ENCODE measurements at places on chromosomes 3 and 15.

GRCh38 chr3:120101624-120102023, 7.4 kb upstream of the GSK3B start:
- no peaks in the 10 kb centered on the region for H3K27me3 ChIP-seq
- no peaks in the 10 kb centered on the region for H3K36me3 ChIP-seq
- no peak for DNase-seq
- H3K4me1 ChIP-seq, result no peaks in the 10 kb centered on the region

- H3K36me3 ChIP-seq, result no peaks in the 10 kb centered on the region
- DNase-seq, result no peak
- no peak overlapping the region for H3K27ac ChIP-seq
- no peaks in the 10 kb centered on the region for H3K27me3 ChIP-seq
- peaks cover 36% of the 10 kb centered on the region for H3K4me1 ChIP-seq
- no peak overlapping the region for H3K4me3 ChIP-seq
Measured at GRCh38 chr15:70431854-70432253, 331.5 kb downstream of the UACA start.

GRCh38 chr3:123634149-123635051, 49.5 kb upstream of the HACD2 start:
- no peak for DNase-seq
- no peaks in the 10 kb centered on the region for H3K27me3 ChIP-seq
- H3K36me3 ChIP-seq, result peaks cover 27% of the 10 kb centered on the region
- peak overlapping the region; percentile 4 for H3K27ac ChIP-seq
- H3K4me1 ChIP-seq, result peaks cover 31% of the 10 kb centered on the region

- no peaks in the 10 kb centered on the region for H3K36me3 ChIP-seq
- H3K27ac ChIP-seq, result no peak overlapping the region
- H3K4me3 ChIP-seq, result no peak overlapping the region
- peaks cover 38% of the 10 kb centered on the region for H3K4me1 ChIP-seq
Measured at GRCh38 chr3:13067778-13068177, 5.5 kb downstream of the IQSEC1 start.

DNA sequence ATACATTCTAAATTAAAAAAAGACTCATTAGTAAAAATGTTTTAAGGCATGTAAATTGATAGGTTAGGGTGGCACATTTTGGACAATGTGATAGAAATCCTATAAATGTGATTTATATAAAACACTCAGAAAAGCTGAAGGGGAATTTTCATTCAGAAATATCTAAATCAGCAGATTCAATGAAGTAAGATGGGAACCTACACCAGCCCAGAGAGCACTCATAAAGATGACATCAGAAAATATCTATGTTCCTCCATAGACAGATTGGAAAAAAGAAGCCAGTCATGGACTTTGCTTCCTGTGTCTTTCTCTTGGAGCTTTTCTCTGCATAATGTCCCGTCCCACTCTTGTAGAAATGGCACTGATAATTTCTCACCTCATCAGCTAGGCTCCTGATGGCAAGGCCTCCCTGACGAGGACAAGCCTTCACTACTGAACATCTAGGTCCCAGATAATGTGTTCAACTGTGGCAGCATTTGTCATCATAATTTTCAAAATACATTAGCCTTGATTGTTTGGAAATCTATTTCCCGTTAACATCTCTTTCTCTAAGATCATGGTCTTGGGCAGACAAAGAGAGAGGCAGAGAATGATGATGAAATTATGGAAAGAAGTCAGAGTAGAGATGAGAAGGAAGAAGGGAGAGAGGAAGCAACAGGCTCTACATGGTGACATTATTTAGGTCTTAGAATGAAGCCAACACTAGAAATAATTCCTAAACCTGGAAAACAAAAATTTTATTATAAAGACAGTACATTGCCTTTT, 354.4 kb downstream of the NTRK3 start:
- no peak overlapping the region for H3K27ac ChIP-seq
- no peak for DNase-seq
- no peak overlapping the region for H3K4me3 ChIP-seq
- peaks cover 2% of the 10 kb centered on the region for H3K4me1 ChIP-seq
- no peaks in the 10 kb centered on the region for H3K36me3 ChIP-seq
- peaks cover 4% of the 10 kb centered on the region for H3K27me3 ChIP-seq

DNA sequence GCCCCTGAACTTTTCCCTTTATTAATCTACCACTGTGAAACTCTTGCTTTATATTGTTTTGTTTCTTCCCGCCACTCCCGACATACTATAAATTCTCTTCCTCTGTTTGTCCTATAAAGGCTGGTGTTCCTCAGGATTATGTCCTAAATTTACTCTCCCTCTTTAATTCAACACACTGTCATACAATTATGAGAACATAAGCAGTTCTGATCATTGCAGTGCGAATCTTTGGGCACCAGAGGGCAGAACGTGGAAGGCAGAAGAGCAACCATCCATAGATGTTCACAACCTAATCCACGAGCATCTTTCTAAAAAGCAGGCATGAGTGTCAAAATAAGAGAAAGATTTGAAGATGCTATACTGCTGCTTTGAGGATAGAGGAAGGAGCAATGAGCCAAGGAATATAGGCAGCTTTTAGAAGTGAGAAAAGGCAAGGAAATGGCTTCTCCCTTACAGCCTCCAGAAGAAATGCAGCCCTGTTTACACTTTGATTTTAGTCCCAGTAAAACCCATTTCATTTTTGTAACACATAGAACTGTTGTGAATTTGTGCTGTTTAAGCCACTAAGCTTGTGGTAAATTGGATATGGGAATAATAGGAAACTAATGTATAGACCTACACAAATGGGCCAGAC, 179.4 kb downstream of the GBE1 start:
- H3K4me3 ChIP-seq, result no peak overlapping the region
- H3K36me3 ChIP-seq, result peaks cover 4% of the 10 kb centered on the region
- no peak overlapping the region for H3K27ac ChIP-seq
- DNase-seq, result no peak
- no peaks in the 10 kb centered on the region for H3K27me3 ChIP-seq

GRCh38 chr3:143090976-143091837, 28.4 kb upstream of the CHST2 start:
- no peak overlapping the region for H3K27ac ChIP-seq
- DNase-seq, result no peak
- peaks cover 11% of the 10 kb centered on the region for H3K27me3 ChIP-seq

GRCh38 chr3:182246870-182247269, 535.1 kb downstream of the SOX2 start:
- H3K36me3 ChIP-seq, result no peaks in the 10 kb centered on the region
- H3K27ac ChIP-seq, result no peak overlapping the region
- no peaks in the 10 kb centered on the region for H3K27me3 ChIP-seq

DNA sequence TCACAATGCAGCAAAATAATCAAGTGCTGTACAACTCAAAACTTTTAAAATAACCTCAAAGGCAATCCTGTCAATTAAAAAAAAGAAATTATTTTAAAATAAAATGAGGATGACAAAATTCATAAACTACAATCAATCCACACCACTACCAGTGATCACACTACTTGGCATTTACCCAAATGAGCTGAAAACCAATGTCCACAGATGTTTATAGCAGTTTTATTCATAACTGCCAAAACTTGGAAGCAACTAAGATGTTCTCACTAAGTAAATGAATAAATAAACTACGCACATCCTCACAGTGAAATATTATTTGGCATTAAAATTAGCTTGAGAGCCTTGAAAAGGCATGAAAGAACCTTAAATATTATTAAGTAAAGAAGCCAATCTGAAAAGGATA, 121.3 kb downstream of the STAG1 start:
- no peak overlapping the region for H3K4me3 ChIP-seq
- DNase-seq, result no peak
- peaks cover 2% of the 10 kb centered on the region for H3K4me1 ChIP-seq
- no peaks in the 10 kb centered on the region for H3K27me3 ChIP-seq
- no peak overlapping the region for H3K27ac ChIP-seq

GRCh38 chr3:36132214-36132613, 248.1 kb upstream of the STAC start:
- no peaks in the 10 kb centered on the region for H3K27me3 ChIP-seq
- H3K36me3 ChIP-seq, result no peaks in the 10 kb centered on the region

GRCh38 chr3:57043518-57043917, 16.9 kb upstream of the SPATA12 start:
- H3K4me3 ChIP-seq, result no peak overlapping the region
- H3K4me1 ChIP-seq, result no peaks in the 10 kb centered on the region
- H3K36me3 ChIP-seq, result no peaks in the 10 kb centered on the region
- H3K27ac ChIP-seq, result no peak overlapping the region

DNA sequence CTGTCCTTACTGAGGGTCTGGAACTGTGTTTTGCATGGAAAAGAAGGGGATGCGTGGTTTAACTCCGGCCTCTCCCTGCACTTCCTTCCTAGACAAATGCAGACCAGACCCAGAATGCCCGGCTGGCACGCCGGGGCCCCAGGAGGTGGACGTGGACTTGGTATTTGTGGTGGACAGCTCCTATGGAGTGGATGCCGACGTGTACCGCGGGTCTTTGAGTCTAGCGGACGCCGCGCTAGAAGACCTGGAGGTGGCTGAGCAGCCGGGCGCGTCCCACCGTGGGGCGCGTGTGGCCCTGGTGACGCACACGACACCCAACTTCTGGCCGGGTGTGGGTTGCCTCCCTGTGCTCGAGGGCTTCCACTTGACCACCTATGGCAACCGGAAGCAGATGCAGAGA, 81.8 kb upstream of the COL6A5 start:
- peaks cover 3% of the 10 kb centered on the region for H3K4me1 ChIP-seq
- DNase-seq, result no peak

GRCh38 chr3:4551051-4551711, 58.0 kb downstream of the ITPR1 start:
- no peaks in the 10 kb centered on the region for H3K36me3 ChIP-seq
- H3K27ac ChIP-seq, result no peak overlapping the region
- no peaks in the 10 kb centered on the region for H3K4me1 ChIP-seq
- no peak overlapping the region for H3K4me3 ChIP-seq
- H3K27me3 ChIP-seq, result no peaks in the 10 kb centered on the region

- peaks cover 24% of the 10 kb centered on the region for H3K27me3 ChIP-seq
- H3K4me1 ChIP-seq, result no peaks in the 10 kb centered on the region
- H3K4me3 ChIP-seq, result no peak overlapping the region
- no peaks in the 10 kb centered on the region for H3K36me3 ChIP-seq
Measured at GRCh38 chr15:45134682-45135604, 5.1 kb downstream of the DUOX1 start.

DNA sequence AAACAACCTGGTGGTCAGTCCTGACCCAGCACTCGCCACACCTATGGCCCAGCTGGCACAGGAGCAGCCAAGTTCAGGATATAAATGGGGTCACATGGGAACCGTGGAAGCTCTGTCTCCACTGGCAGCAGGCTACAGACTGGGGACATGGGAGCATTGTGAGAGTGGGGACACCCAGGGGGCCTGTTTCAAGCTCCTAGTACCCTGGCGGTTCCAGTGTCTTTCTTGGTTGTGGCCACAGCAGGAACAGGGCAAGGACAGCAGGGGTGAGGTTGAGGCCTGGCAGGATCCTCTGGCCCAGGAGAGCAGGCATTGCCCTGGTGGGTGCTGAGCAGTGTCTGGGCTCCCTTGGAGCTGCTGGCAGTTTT, 1.9 kb downstream of the CSK start:
- H3K27ac ChIP-seq, result no peak overlapping the region
- no peak overlapping the region for H3K4me3 ChIP-seq
- H3K4me1 ChIP-seq, result peaks cover 20% of the 10 kb centered on the region

DNA sequence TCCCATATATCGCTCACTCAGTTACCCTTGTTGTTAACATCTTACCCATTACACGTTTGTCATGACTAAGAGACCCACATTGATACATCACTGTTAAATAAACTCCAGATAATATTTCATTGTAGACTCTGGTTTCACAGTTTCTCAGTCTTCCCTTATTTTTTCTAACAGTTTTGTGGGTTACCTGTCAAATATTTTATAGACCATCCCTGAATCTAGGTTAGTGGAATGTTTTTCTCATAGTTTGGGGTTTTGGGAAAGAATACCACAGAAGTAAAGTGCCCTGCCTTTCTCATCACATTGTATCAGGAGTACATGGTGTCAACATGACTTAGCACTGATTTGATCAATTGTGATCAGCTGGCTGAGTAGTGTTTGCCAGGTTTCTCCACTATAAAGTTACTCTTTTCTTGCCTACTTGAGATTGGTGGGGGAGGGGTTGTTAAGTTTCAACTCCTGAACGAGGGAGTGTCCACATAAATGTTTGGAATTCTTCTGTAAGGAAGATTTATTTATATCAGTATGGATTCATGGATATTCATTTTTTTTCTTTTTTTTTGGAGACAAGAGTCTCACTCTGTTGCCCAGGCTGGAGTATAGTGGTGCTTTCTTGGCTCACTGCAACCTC, 25.9 kb downstream of the RNF111 start:
- H3K4me1 ChIP-seq, result no peaks in the 10 kb centered on the region
- no peak overlapping the region for H3K4me3 ChIP-seq
- no peak overlapping the region for H3K27ac ChIP-seq
- no peak for DNase-seq

GRCh38 chr3:175121225-175121624, 262.1 kb downstream of the NAALADL2 start:
- H3K36me3 ChIP-seq, result no peaks in the 10 kb centered on the region
- no peak overlapping the region for H3K27ac ChIP-seq
- no peaks in the 10 kb centered on the region for H3K4me1 ChIP-seq
- DNase-seq, result no peak
- H3K27me3 ChIP-seq, result no peaks in the 10 kb centered on the region

DNA sequence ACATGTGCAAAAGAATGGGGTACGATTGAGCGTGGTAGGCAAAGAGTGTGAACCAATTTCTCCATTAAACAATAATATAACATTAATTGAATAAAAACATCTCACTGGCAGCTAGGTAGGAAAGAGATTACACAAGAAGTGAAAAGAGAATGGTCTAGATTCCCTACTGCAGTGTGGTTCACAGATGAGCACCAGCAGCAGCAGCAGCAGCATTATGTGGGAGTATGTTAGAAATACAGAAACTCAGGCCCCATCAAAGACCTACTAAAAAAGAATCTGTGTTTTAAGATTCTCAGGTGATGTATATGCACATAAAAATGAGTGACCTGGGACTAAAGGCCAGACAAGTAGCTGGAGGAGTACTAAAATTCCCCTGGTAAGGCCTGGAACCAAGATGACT, 118.2 kb downstream of the ADAM10 start:
- peaks cover 3% of the 10 kb centered on the region for H3K36me3 ChIP-seq
- H3K4me3 ChIP-seq, result no peak overlapping the region
- H3K4me1 ChIP-seq, result no peaks in the 10 kb centered on the region
